ENCODE measurements at places on chromosomes 6 and 20. TPM values are rescaled to one million over a fixed set of nuclear protein-coding genes. Genes with fewer than 3 reads are reported as not detected.

GRCh38 chr6:72748759-72749158 lies 126.9 kb downstream of the KCNQ5 start:
- H3K27ac ChIP-seq, result no peak overlapping the region
- no peaks in the 10 kb centered on the region for H3K36me3 ChIP-seq
- H3K4me3 ChIP-seq, result no peak overlapping the region
- DNase-seq, result peak; percentile 40
- H3K27me3 ChIP-seq, result no peaks in the 10 kb centered on the region
- H3K4me1 ChIP-seq, result no peaks in the 10 kb centered on the region

DNA sequence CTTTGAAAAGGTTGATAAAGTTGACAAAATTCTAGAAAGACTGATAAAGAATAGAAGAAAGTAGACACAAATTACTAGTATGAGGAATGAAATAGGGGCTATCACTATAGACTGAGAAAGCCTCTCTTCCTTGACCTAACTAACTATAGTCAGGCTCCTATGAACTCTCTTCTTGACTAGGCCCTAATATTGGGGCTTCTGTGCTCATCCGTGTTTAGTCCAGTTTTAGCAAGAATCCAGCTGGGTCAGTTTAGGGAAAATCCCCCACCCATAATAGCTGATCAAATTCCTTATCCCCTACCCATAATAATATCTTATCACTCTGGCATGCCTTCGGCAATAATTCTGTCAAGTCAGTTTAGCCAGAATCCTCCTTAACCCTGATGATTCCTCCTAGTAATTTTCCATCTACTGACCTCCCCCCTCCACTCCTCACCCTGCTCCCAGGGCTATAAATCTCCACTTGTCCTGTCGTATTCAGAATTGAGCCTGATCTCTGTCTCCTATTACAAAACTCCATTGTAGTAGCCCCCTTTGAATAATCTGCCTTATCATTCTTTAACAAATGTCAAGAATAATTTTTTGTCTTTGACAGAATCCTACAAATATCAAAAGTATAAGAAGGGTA lies 138.1 kb downstream of the TFAP2A start:
- no peak overlapping the region for H3K27ac ChIP-seq
- H3K36me3 ChIP-seq, result no peaks in the 10 kb centered on the region
- no peaks in the 10 kb centered on the region for H3K4me1 ChIP-seq

- peaks cover 2% of the 10 kb centered on the region for H3K27me3 ChIP-seq
- H3K27ac ChIP-seq, result no peak overlapping the region
- H3K4me1 ChIP-seq, result no peaks in the 10 kb centered on the region
- H3K4me3 ChIP-seq, result no peak overlapping the region
These were observed 29.6 kb upstream of the FOXC1 start for GRCh38 chr6:1580109-1580508.

DNA sequence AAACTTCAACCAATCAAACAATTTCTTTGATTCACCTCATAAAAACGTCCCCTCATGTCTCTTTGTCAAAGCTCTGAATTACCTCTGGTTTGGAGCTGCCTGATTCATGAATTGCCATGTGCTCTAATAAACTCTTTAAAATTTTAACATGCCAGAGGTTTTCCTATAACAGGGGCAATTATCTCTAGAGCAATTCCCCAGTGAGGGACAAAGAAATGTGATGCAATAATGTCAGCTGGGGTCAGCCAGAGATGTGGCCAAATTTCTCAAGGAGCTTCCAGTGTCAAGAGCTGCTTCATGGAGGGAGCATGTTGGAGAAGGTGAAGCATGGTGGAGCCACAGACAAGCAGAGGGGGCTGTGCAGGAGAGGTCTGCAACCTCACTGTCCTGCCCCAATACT lies 38.7 kb upstream of the RFPL4B start:
- no peaks in the 10 kb centered on the region for H3K4me1 ChIP-seq
- no peak overlapping the region for H3K4me3 ChIP-seq
- H3K27ac ChIP-seq, result no peak overlapping the region
- DNase-seq, result no peak

- peak; percentile 98 for DNase-seq
- H3K27me3 ChIP-seq, result no peaks in the 10 kb centered on the region
- H3K27ac ChIP-seq, result peak within 1 kb of the TSS; percentile 99
- H3K4me1 ChIP-seq, result peaks cover 45% of the 10 kb centered on the region
These were observed at the start of gene ILRUN for GRCh38 chr6:34696739-34697543. Gene ILRUN (minus strand): TSS chr6:34696767. CDS start chr6:34696603, 164 bp downstream.

GRCh38 chr6:23013776-23014175 lies 444.4 kb downstream of the HDGFL1 start:
- H3K4me3 ChIP-seq, result no peak overlapping the region

GRCh38 chr20:9759392-9759791 lies 79.5 kb downstream of the PAK5 start:
- no peak overlapping the region for H3K27ac ChIP-seq
- no peak overlapping the region for H3K4me3 ChIP-seq
- no peak for DNase-seq
- peaks cover 2% of the 10 kb centered on the region for H3K27me3 ChIP-seq

DNA sequence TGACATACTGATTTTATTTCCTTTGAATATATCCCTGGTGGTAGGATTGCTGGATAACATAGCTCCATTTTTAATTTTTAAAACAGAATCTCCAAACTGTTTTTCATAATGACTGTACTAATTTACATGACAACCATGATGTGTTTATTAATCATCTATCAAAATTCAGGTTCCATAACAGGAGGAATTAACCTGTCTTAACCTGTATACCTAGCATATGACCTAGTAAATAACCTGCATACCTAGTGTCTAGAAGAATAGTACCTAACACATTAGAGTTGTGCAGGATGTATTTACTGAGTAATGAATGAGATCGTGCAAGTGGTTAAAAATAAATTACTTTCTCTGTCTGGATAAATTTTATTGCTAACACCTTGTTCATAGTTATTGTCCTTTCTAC lies 45.8 kb upstream of the ARHGAP18 start:
- no peak overlapping the region for H3K27ac ChIP-seq
- H3K4me3 ChIP-seq, result no peak overlapping the region
- H3K27me3 ChIP-seq, result peaks cover 1% of the 10 kb centered on the region
- H3K4me1 ChIP-seq, result peaks cover 12% of the 10 kb centered on the region
- no peaks in the 10 kb centered on the region for H3K36me3 ChIP-seq

DNA sequence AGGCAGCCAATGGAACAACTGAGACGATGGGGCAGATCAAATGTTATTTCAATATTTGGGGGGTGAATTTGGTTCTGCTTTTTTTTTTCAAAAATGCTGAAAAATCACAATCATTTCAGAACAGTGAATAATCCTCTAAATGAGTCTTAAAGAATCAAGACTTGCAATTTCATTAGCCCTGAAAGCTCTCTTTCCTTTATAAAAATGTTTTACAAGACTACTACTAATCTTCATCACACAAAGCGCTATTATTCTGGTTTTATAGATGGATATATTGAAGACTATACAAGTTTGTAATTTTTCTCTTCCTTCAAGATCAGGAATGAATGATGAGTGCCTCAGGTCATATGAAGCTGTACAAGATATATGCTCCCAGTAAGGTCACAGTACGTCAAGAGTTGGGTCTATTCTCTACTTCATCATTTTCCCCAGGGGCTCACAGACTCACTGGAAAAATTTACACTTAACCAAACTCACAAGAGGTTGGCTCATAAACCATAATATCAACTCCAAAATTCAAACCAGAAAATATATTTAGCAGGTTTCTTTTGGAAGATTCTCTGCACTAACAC lies 19.5 kb downstream of the RNF24 start:
- no peak overlapping the region for H3K4me3 ChIP-seq
- no peak for DNase-seq
- peaks cover 4% of the 10 kb centered on the region for H3K36me3 ChIP-seq
- peak overlapping the region; percentile 44 for H3K27ac ChIP-seq
- no peaks in the 10 kb centered on the region for H3K27me3 ChIP-seq

GRCh38 chr6:116329156-116329555 lies 41.6 kb upstream of the DSE start:
- no peaks in the 10 kb centered on the region for H3K36me3 ChIP-seq
- no peak overlapping the region for H3K27ac ChIP-seq
- H3K4me1 ChIP-seq, result no peaks in the 10 kb centered on the region
- DNase-seq, result no peak
- H3K27me3 ChIP-seq, result no peaks in the 10 kb centered on the region
- no peak overlapping the region for H3K4me3 ChIP-seq

- H3K4me3 ChIP-seq, result no peak overlapping the region
- no peak overlapping the region for H3K27ac ChIP-seq
- H3K4me1 ChIP-seq, result peaks cover 14% of the 10 kb centered on the region
- no peak for DNase-seq
These were observed 111.3 kb upstream of the FOXQ1 start for GRCh38 chr6:1200409-1201101.

DNA sequence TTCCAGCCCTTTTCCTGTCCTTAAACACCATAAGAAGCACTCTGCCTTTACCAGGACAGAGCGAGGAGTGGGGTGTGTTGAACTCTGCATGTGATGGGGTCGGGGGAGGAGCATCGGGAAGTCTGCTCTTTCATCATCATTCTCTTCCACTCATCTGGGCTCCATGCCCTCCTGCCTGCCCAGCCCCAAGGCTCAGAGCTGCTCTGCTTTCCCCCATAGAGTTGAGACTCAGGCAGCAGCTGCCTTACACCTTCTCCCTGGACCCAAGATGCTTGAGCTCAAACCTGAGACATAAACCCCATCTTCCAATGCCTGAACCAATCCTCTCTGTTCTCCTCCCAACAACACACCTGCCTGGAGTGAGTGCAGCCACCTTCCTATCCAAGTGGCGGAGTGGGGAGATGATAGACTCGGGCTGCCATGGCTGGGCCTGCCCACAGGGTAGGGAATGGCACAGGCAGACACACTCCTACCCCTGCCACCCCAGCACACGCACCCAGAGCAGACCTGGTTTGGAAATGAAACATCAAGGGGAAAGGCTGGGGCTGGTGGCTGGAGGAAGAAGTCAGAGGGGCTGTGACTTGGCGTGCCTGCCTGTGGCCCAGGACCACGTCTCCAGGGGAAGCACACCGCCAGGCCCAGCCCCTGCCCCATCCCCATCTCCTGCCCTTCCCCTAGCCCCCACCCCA lies 28.4 kb downstream of the TFEB start:
- peaks cover 33% of the 10 kb centered on the region for H3K4me1 ChIP-seq
- H3K4me3 ChIP-seq, result peak overlapping the region; percentile 33
- H3K36me3 ChIP-seq, result no peaks in the 10 kb centered on the region
- H3K27me3 ChIP-seq, result no peaks in the 10 kb centered on the region

DNA sequence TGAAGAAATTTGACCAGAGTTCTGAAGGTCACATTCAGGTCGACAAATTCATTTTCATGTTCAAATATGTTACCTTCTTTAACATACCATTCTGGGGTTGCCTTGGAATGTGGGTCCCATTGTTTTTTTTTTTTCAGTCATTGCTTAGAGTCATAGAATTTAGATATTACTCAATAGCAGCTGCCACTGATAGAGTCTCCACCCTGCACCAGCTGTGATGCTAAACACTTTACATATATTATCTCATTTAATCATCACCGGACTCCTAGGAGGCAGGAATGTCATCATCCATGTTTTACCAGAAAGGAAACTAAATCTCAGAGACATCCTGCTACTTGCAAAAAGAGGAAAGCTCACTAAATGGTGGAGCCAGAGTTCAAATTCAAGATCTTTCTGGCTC lies 204.7 kb downstream of the ESR1 start:
- H3K27ac ChIP-seq, result no peak overlapping the region
- H3K4me3 ChIP-seq, result no peak overlapping the region
- H3K36me3 ChIP-seq, result no peaks in the 10 kb centered on the region
- DNase-seq, result no peak
- no peaks in the 10 kb centered on the region for H3K4me1 ChIP-seq

- H3K36me3 ChIP-seq, result no peaks in the 10 kb centered on the region
- peaks cover 8% of the 10 kb centered on the region for H3K4me1 ChIP-seq
- DNase-seq, result no peak
- H3K27ac ChIP-seq, result no peak overlapping the region
These were observed 140.8 kb upstream of the PTPN1 start for GRCh38 chr20:50369225-50370035.

DNA sequence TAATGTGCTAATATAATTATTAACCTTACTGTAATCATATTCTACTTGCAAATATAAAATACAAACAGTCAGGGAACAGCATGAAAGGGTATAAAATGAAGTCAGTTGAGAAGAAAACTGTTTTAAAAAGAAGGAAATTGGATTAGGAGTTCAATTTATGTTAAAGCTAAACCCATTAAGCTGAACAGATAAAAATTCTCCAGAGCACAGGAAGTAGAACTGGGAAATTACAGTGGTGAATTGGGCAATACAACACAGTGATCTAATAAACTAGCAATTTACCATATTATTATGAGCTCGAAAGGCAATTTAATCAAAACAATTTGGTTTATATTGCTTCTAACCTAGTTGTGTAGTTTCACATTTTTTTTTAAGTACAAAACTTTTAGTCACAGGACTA lies 407.4 kb upstream of the RGS17 start:
- no peak overlapping the region for H3K27ac ChIP-seq
- no peaks in the 10 kb centered on the region for H3K27me3 ChIP-seq
- no peak overlapping the region for H3K4me3 ChIP-seq
- no peaks in the 10 kb centered on the region for H3K36me3 ChIP-seq
- no peak for DNase-seq
- no peaks in the 10 kb centered on the region for H3K4me1 ChIP-seq

DNA sequence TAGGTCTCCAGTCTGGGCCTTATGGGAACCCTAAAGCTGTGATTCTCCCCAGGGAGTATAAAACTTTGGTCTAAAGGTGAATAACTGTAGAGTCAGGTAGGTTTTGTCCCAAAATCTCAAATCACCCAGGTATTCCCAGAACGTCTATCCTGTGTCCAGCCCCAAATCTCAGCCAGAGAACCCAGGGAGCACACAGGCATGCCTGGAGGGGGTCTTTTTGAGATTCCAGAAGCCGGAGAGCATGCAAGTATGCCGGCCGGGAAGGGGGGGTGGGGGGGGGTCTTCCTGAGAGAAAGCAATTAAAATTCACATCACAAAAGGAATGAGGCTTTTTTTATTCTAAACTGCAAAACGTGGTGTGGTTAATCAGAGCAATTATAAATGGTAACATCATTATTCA lies 210.0 kb downstream of the PTPRT start:
- no peak overlapping the region for H3K27ac ChIP-seq
- H3K4me3 ChIP-seq, result no peak overlapping the region
- no peaks in the 10 kb centered on the region for H3K36me3 ChIP-seq
- H3K4me1 ChIP-seq, result no peaks in the 10 kb centered on the region
- H3K27me3 ChIP-seq, result peaks cover 2% of the 10 kb centered on the region
- DNase-seq, result no peak

GRCh38 chr6:118953391-118953790 lies 18.4 kb upstream of the MCM9 start:
- H3K4me3 ChIP-seq, result no peak overlapping the region
- H3K36me3 ChIP-seq, result no peaks in the 10 kb centered on the region
- no peak for DNase-seq
- H3K4me1 ChIP-seq, result no peaks in the 10 kb centered on the region
- H3K27me3 ChIP-seq, result no peaks in the 10 kb centered on the region

GRCh38 chr6:166494757-166495486 lies 91.6 kb downstream of the RAMACL start:
- no peak overlapping the region for H3K4me3 ChIP-seq
- no peaks in the 10 kb centered on the region for H3K27me3 ChIP-seq
- H3K36me3 ChIP-seq, result no peaks in the 10 kb centered on the region
- peaks cover 17% of the 10 kb centered on the region for H3K4me1 ChIP-seq
- H3K27ac ChIP-seq, result peak overlapping the region; percentile 37
- DNase-seq, result peak; percentile 79

DEFB124 gene
- total RNA-seq, result not detected

DNAAF9 gene
- total RNA-seq, result 1.8 TPM

ARHGAP40 gene
- not detected for total RNA-seq

RIMS1 gene
- not detected for total RNA-seq

OXT gene
- total RNA-seq, result 0.40 TPM

BMP7 gene
- total RNA-seq, result not detected

TP53INP2 gene
- 2.2 TPM for total RNA-seq

C4B gene
- 2.9 TPM for total RNA-seq

IL17A gene
- total RNA-seq, result 9.1 TPM

Measured in activated CD4-positive, alpha-beta T cell treated with anti-CD3 and anti-CD28 coated beads for 36 hours (primary cell).